ENCODE measurements at places on chromosomes 16 and 17. TPM values are rescaled to one million over a fixed set of nuclear protein-coding genes. Genes with fewer than 3 reads are reported as not detected.

GRCh38 chr17:8697323-8697741 lies 47.3 kb downstream of the CCDC42 start:
- peak; percentile 56 for DNase-seq

- no peak for DNase-seq
Observed at GRCh38 chr17:20074489-20074888, 65.3 kb downstream of the SPECC1 start.

DNA sequence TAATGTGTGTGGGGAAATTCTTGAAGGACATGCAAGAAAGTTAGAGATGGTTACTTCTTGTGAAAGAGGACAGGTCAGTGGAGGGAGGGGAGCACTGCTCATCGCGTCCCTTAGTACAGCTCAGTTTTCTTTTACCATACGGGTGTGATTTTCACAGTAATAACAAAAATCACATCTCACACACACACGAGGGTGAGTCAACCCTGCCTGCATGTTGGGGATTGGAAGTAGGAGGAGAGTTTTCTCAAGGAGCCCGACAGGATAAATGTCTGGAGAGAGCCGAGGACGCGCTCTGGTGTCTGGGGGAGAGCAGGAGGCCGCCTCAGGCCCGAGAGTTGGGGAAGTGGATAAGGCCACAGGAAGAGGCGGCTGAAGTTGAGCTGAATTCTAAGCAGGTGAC lies 16.4 kb downstream of the PLCD3 start:
- DNase-seq, result no peak

DNA sequence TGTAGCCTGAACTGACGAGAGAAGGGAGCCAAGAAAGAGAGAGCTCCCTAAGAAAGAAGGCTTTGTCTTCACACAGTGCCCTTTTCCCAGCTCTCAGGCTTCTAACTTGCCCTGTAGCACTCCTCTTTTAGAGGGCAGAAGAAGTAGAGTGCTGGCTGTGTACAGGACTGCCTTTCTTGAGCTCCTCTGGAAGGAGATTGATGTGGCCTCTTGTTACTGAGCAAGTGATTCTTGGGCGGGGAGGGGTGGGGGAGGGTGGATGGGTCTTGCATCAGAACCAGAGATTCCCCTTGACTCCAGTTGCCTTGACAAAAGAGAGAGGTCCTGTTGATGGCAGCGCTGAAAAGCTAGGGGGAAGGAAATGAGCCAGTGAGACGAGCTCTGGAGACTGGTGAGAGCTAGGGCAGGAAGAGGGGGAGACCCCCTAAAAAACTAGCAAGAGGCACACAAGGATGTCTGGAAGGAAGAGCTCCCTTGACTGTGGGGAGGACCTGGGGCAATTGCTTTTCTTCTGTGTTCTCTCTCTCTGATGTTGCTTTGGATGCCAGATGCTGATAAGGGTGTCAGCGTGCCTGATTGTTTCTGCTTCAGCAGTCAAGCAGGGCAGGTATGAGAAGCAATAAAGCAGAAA lies 18.4 kb downstream of the GPR179 start:
- DNase-seq, result no peak

Gene GCGR
- total RNA-seq, result not detected

GRCh38 chr17:62051053-62051452 lies 14.0 kb downstream of the MED13 start:
- DNase-seq, result no peak

- no peak for DNase-seq
Observed at GRCh38 chr17:265718-266117, 84.3 kb upstream of the DOC2B start.
